ENCODE measurements at places on chromosomes 4 and X.

DNA sequence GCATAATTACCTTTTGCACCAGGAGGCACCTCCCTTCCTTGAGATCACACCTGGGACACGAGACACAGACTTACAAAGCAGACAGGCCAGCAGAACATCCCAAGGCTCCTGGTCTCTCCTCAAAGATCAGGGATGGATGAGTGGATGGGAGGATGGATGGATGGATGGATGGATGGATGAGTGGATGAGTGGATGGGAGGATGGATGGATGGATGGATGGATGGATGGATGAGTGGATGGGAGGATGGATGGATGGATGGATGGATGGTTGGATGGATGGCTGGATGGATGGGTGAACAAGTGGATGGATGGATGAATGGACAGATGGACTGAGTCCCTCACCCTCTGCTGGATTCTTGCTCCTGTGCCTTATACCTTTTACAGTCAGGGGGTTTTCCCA lies 364.0 kb downstream of the BCOR start:
- no peak for DNase-seq

GRCh38 chr4:118113220-118113619 lies 78.9 kb downstream of the NDST3 start:
- DNase-seq, result no peak

GRCh38 chrX:13699183-13699826 lies 10.4 kb downstream of the RAB9A start:
- DNase-seq, result no peak

DNA sequence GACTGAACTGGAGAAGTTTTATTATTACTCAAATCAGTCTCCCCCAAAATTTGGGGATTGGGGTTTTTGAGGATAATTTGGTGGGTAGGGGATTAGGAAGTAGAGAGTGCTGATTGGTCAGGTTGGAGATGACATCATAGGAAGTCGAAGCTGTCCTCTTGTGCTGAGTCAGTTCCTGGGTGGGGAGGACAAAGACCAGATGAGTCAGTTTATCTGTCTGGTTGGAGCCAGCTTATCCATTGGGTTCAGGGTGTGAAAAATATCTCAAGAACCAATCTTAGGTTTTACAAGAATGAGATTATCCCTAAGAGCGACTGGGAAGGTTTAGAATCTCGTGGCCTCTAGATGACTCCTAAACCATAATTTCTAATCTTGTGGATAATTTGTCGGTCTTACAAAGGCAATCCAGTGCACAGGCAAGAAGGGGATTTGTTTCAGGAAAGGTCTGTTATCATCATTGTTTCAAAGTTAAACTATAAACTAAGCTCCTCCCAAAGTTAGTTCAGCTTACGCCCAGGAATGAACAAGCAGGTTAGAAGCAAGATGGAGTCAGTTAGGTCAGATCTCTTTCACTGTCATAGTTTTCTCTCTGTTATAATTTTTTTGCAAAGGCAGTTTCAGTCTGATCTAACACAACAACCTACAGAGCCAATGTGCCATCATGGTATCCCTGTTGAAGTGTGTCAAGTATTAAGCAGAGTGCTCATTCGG lies 274.5 kb downstream of the SLC7A11 start:
- no peak for DNase-seq
